Activated CD4-positive, CD25-positive, alpha-beta regulatory T cell treated with anti-CD3 and anti-CD28 coated beads, Interleukin-2, amount 50 U/mL, for 16 hours (primary cell): ENCODE measurements at places on chromosomes 2 and 18.

DNA sequence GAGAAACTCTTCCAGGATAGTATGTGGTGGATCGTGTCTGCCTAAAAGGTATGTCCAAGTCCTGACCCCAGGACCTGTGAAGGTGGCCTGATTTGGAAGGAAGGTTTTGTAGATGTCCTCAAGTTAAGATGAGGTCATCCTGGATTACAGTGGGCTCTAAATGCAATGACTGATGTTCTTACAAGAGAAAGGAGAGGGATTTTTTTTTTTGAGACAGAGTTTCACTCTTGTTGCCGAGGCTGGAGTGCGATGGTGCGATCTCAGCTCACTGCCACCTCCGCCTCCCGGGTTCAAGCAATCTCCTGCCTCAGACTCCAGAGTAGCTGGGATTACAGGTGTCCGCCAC is 19.9 kb downstream of the MBP start:
- no peak for DNase-seq

DNA sequence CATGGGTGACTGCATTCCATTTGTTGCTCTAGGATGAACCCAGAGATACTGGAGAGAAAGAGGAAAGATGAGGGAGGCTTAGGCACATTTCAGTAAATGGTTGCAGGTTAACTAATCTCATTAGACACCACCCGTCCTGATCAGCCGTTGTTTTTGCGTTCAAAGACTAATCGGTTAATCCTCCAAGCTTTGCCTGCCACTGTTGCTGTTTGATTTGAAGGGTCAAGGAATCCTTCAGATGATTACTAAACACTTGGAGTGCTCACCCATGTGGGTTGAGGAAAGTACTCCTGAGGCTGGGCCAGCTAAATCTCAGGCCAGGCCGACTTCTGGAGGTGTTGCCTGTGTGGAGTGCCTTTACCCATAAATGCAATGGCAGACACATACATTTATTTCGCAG is 8.6 kb downstream of the SH3RF3 start:
- no peak for DNase-seq

DNA sequence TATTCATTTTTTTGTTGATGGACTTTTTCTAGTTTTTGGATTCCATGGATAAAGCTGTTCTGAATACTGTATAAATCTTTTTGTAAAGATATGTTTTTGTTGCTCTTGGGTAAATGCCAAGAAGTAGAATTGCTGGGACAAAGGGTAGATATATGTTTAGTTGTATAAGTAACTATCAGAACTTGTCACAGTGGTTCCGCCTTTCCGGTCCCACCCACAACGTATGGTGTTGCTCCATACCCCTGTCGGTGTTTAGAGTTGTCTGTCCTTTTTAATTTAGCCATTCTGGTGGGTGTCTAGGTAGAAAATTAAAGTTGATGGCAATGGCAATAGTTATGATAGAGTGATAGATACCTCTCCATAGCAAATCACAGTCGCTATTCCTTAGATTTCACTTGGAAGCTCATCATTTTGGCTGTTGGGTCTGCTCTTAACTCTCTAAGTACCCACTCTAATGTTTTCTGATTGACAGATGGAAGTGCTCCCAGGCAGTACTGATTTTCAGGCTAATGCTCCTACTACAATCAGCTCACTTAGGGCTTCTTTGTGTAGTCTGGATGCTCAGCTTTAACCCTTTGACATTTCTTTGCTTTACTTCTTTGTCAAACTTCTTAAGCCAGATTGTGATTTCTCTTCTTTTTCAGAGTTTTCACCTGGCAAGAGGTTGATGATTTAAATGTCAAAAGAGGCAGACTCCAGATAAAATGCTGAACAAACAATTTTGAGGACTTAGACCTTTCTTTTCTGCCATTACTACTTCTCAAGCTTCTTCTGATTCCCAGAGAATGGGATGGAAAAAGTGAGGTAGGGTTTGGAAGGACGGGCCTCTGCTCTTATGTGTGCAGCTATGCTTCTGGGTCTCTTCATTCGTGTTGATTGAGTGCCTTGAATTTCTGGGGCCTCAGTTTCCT is 156.4 kb downstream of the AQP4 start:
- DNase-seq: no peak

DNA sequence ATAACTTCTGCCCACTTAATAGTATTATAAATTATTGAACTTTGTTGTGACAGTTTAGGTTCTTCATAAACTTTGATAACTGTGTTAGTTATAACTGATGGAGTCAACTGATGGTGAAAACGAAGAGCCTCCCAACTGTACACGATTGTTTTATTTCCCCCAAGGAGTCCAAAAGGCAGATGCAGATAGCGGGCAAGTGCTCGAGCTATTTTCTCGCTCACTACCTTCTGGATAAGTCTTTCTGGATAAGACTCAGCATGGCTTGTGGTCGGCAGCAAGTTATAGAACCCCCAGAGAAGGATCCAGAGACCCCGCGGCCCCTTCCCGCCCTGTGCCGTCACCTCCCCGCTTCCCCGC is 517 bp downstream of the GCFC2 start:
- no peak for DNase-seq

- no peak for DNase-seq
Measured at GRCh38 chr2:122514451-122514996, 759.1 kb downstream of the TSN start.

- no peak for DNase-seq
Measured at GRCh38 chr18:78403371-78403770, 576.2 kb upstream of the SALL3 start.

DNA sequence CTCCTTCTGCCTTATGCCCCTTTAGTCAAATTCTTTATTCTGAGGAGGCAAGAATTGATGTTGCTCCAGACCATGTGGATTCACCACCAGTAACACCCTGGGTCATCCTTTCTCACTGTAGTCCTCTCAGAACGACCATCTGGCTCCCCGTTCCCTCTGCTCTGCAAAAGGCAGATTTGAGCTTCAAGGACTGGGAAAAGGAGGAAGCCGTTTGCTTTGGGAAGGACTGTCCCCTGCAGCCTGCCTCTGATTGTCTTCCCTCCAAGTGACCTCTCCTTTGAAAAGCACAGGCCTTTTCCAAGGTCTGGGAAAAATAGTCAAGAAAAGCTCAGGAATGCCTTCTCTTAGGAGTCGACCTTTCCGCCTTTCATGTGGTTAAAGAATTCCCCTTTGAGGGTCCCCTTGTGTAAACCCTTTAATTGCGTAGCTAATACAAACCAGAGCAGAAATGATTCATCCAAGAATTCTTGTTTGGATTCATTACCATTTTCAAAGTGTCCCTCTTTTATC is 130.1 kb upstream of the COPS8 start:
- DNase-seq: no peak

- no peak for DNase-seq
Measured at GRCh38 chr2:27088634-27089033, 2.1 kb downstream of the KHK start.

DNA sequence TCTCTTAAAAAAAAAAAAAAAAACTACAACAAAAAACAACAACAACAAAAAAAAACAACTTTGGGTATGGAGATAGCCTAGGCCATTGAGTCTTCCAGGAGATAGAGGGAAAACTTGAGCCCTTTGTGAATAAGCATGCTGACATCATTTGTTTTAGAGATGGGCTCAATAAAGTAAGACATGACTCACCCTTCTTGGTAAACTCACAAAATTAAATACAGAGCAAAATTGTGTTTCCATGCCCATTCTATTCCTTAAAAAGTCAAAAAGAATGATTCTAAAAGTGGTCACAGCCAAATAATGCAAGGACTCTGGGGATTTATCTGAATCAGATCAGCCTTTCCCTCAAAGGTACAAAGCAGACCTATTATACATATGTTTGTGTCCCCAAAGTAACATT is 117.4 kb downstream of the ETAA1 start:
- DNase-seq: no peak

DNA sequence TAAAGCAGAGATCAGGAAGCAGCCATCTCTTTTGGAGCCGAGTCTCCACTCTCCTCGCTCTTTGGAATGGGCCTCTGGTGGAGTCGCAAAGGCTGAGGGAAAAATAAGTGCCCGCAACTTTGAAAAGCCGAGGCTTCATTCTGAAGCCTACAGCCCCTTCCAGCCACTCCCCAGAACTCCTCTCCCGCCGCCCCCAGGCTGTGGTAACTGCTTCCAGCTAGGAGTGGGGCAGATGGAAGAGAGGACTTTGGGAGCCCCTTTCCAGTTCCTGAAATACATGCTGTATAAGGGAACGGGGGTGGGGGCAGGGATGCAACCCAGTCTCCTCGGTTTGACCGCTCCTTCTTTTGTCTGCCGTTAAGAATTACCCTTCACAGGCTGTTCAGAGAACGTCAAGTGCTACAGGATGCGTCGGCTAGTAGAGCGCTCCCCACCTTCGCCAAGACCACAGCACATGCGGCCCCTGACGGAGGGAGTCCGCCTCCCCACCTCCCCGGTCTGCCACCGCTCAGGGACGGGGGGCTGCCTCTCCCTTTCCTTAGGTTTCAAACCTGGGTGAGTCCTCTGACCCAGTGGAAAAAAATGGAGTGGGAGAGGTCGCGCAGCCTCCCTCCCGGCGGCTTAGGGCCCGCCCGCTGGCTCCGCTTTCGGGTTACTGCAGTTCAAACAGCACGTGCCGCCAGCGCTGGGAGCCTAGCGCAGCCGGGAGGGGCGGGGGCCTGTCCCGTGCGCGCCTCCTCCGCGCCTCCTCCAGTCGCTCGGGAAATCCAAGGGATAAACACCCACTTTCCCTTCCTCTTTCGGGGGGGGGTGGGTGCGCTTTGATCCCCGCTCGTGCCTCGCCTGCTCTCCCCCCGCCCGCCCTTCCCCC is 4.9 kb downstream of the CYP26B1 start:
- DNase-seq: no peak

DNA sequence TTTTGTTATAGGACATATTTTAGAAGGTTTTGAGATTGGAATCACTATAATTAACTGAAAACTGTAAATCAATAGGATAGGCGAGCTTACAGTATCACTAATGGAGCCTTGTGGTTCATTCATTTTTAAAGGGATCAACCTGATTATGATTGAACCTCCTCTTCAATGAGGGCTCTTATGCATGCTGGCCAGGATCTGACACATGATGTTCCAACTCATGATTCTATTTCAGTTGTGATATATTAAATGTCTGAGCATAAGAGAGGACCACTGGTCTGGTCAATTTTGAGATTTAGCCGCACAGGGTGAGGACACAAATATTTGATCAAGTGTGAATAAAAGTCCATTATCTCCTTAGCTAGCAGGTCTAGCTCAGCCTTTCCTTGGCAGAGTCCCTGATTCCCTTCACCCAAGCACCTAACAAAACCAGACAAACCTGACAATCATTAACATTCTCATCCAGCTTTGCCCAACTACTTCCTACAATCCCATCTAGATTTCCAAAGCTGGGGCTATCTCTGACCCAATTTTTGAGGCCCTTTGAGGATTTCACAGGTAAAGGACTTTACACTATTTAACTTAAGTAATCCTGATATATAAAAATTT is 6.9 kb upstream of the MAP4K4 start:
- no peak for DNase-seq

GRCh38 chr2:57549642-57550102 is 496.9 kb upstream of the VRK2 start:
- no peak for DNase-seq

DNA sequence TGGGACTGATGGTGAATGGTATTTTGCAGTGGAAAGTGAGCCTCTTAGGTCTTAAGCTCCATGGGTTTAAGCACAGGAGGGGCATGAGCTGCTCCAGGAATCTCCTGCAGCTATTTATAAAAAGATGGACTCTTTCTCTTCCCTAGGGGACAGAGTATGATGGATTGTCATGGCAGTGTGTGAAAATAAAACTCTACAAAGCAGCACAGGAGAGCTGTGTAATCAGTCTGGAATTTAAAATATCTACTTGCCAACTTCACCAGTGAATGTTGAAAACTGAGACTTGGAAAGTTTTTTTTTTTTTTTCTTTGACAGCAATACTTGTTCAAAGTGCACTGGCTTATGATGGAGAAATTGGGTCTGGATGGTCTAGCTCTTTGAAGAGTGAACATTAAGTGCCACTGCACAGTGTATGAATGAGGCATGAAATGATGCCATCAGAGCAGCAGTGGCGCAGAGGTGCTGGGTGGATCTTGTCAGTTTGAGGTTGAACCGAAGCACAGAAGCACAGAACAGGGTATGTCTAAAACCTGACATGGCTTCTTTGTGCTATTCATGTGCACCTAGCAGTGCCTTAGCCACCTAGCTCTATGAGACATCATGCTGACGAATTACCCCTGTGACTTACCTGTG is 245.4 kb downstream of the PTPRM start:
- DNase-seq: no peak

- DNase-seq: no peak
Measured at GRCh38 chr2:166375736-166376487, at the start of gene SCN9A. Gene SCN9A, minus strand, starts transcription at chr2:166375944. Its CDS starts 64,188 bp downstream, at chr2:166311756.

- DNase-seq: no peak
Measured at GRCh38 chr2:86671337-86671981, 47.8 kb upstream of the RNF103 start.

- DNase-seq: no peak
Measured at GRCh38 chr2:197256547-197257170, 53.9 kb downstream of the ANKRD44 start.

DNA sequence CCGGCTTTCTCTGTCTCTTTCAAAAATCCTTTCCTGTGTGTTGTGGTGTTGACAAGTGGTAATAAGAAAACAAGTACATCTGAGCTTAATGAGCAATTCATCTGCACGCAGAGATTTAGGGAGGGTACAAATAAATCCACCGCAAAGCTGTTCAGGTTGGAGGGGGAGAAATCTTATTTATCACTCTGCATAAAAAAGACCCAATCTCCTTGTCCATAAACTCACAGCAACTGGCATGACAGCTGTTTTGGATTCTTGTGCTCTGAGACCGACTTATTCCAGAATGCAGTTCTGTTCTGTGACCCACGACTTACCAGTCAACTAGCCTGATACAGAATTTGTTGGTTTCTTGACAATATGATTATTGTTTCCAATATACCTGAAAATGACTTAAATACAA is 380.1 kb downstream of the SOX11 start:
- DNase-seq: no peak

DNA sequence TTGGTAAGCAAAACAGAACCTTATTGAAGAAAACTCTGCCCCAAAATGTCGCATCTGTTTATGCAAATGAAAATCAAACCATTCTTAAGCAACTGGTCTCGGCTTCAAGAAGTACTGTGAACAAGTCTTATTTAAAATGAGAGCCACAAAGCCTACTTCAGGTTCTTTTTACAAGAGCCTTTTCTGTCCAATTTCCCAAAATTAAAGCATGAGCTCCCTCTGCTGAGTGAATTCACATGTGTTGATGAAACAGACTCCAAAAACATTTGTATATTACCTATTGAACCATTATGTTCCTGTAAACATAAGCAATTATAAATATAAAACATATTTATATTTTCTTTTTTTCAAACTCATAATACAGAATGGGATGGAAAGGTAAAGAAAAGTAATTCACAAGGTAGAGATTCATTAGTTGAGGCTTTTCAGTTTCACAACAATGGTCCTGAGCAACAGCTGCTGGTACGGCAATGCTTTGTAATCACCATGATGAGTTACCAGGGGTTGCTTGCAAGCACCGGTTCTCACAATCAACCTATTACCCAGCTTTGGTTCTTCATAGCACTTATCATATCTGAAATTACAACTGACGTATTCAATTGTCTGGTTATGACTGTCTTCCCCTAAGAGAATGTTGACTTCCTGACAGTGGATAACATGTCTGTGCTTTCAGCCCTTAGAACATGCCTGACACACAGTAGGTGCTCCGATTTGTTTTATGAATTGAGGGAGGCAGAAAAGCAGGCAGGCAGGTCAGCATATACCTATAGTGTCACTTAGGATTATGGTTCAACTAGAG is 108.4 kb upstream of the BZW1 start:
- no peak for DNase-seq
